ENCODE measurements at places on chromosomes 6 and 20.
A peak's percentile ranks its signal among the peaks of the same experiment; 100 is the strongest.

- peak; percentile 59 for DNase-seq
These were observed 3.3 kb upstream of the PACSIN1 start for GRCh38 chr6:34462551-34462971.

- DNase-seq = peak; percentile 58
These were observed 3.1 kb downstream of the B3GALT4 start for GRCh38 chr6:33279971-33280511.

DNA sequence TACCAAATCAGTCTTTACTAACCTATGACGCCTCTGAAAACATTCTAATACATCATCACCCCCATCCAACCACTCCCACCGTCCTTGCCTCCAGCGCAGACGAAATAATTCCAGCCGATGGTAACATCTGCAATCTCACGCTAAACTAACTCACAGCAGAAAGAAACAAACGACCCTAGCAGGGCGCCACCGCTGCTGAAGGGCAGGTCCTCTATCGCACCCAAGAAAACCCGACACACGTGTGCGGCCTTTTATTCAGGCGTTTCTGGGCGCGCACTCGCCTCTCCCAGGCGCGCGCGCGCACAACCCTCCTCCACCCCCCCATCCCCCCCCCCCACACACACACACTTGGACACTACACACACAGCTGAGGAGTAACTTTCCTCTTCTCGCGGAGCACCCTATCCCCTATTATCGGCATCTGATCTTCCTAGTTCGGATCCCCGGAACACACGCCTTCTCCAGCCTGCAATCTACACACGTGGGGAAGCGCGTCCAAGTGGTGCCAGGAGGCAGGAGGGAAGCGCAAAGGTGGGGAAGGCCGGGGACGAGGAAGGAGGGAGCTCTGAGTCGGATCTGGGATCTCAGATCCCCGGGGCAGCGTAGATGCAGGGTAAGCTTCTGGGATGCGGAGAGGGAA is 1.4 kb downstream of the GFOD1 start:
- peak; percentile 42 for DNase-seq

- no peak for DNase-seq
These were observed 24.2 kb downstream of the GLP1R start for GRCh38 chr6:39072830-39073229.

DNA sequence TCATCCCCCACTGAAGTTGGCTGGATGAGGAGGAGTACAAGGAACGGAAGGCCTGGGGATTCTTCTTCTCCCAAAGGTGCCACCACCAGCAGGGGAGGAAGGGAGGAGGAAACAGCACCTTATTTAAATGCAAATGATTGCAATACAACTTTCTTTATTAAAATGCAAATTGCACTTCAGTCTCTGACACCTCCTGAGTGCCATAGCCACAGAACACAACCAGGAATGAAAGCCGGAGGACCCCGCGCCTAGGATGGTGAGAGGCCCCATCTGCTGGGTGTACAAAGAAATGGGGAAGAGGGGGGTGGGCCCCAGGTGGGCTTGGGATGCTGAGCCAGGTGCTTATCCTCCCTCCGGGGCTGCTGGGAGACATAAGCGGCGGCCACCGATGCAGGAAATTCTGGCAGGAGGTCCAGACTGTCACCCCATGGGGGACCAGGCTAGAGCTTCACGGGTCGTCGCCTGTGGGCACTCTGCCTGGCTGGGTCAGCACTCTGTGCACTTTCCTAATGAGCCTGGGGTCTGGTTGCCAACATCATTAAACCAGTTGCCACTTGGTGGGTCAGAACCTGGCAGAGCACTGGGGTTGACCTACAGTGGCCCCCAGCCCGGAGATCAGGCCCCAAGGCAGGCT is 154.2 kb upstream of the MLN start:
- DNase-seq = no peak

Data from nephron progenitor cell (in vitro differentiated cells).